ENCODE measurements at places on chromosomes 13 and 19. TPM values are rescaled to one million over a fixed set of nuclear protein-coding genes. Genes with fewer than 3 reads are reported as not detected.

KRTDAP gene
- not detected for total RNA-seq

- no peak for DNase-seq
Observed at GRCh38 chr13:31444266-31444856, 244.6 kb downstream of the B3GLCT start.

DNA sequence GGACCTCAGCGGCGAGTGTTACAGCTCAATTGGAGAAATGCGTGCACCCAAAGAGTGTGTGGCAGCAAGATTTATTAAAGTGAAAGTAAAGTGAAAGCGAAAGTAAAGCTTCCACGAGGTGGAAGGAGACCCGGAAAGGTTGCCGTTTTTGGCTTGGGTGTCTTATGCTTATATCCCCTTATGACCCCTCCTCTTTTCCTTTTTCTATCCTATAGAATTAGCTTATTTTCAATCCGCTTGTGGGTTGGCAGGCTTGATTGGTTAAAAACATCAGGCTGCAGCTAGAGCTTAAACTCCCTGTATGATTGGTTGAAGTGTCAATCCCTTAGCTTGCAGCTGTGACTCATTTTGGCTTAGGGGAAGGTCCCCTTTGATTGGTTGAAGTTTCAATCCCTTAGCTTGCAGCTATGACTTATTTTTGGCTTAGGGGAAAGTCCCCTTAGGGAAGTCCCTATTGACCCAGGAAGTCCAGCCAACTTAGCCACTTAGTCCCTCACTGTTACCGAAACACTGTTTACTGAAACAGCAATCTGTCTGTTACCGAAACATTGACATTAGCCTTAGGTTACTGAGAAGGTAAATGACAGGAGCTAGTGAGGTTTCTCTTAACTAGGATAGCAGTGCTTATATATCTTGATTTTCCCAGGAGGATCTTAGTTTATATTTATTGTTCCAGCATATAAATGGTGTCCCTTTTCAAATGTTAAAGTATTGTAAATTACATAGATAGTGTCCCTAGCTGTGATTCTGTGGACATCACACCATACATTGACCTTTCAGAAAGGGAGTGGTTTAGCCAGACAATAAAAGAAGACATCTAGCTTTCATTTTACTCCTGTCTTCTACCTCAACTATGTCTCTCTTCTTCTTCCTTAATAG, 575.8 kb downstream of the DACH1 start:
- DNase-seq = no peak

BRCA2 gene
- total RNA-seq = 7.8 TPM

DNA sequence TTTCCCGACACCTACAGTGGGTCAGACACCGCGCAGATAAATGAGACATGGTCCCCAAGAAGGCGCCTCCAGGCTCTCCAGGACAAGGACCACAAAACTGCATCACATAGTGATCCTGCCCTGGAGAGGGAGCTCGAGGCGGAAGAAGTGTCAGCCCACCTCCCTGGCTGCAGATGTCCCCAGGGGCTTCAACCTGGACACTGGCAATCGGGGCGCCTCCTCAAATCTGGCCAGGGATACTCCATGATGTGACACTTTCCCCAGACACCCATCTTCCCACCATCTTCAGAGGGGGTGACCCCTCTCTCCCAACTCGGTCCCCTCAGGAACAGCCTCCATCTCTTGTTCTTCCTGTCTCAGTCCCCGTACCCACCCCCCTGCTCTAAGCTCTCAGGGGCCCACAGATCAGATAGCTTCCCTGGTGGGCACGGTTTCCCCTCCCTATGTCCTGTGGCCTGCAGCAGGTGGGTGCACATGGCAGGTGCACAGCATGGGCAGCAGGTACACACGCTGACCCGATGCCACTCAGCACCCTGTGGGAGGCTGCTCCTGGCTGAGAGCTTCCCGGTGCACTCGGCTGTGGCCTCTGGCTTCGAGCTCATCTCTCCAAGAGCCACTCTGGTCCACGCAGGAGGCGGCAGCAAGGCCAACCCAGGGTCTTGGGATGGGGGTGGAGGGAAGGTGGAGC, 61.2 kb downstream of the PEPD start:
- DNase-seq = no peak

ATP1A3 gene
- total RNA-seq = 1.6 TPM

GRCh38 chr13:102191951-102192502, 209.8 kb downstream of the FGF14 start:
- DNase-seq = peak; percentile 57

DNA sequence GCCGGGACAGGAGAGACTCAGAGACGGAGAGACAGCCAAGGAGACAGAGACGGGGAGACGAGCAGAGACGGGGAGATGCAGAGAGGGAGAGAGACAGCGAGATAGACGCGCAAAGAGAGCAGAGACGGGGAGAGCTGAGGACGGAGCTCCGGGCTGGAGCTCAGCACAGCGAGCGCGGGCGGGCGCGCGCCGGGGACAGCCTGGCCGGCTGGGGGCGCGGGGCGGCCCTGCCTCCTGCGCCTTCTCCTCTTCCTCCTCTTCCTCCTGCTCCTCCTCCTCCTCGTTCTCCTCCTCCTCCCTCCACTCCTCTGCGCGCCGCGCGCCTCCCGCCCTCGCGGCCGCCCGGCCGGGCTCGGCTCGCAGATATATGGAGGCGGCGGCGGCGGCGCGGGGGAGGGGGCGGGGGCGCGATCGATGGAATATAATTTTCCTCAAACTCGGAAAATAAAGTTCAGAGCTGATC, at the start of gene ERFL:
ERFL (minus strand) TSS at position 229 of the 463 bp plus-strand sequence. CDS start 15,530 bp downstream, outside the sequence.
- peak; percentile 53 for DNase-seq

KCNK6 gene
- total RNA-seq = 5.2 TPM

SH2D3A gene
- 1.3 TPM for total RNA-seq

- DNase-seq = no peak
Observed at GRCh38 chr13:33213024-33213768, 72.4 kb downstream of the STARD13 start.

OR10H1 gene
- total RNA-seq = not detected

GRCh38 chr19:52938761-52939160, 15.5 kb upstream of the ZNF888 start:
- DNase-seq = no peak

DNA sequence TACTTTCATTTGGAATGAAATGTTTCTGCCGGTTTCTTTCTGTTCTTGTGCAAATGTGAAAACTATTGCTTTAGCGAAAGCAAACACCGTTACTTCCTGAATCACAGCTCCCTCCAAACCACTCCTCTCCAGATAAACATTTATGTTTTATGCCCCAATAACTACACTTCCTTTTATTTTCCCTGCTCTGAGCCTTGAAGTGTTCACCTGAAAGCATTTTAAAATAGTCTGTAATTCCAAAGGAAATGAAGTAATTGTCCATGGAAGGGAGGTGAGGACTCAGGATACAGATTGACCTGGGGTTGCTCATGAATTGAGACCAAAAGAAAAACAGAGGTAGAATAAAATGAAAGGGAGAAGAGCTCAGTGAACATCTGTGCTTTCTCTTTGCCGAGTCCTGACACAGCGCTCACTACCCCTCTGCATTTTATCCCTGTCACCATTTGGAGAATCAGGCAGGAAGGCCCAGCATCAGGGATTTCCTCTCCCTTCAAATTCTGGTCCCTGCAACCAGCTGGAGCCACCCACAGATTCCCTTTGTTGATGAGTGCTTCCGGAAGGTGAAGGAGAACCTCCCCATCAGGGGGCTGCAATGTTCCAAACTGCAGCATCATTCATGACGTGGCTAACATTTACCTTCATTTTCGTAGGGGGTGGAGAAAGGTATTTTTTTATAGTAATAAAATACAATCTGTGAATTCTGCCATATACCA, 171.9 kb downstream of the ITGBL1 start:
- no peak for DNase-seq

B3GNT8 gene
- total RNA-seq = not detected
